ENCODE measurements at places on chromosomes 6 and 20. TPM values are rescaled to one million over a fixed set of nuclear protein-coding genes. Genes with fewer than 3 reads are reported as not detected.

Gene XKR7
- total RNA-seq = not detected

Gene BMP6
- 1.3 TPM for total RNA-seq

Gene DYNLT2
- total RNA-seq = 2.0 TPM

Gene SLC35D3
- not detected for total RNA-seq

Gene WFDC13
- not detected for total RNA-seq

Gene ZBTB46
- 1.1 TPM for total RNA-seq

Gene SYCP2
- 0.74 TPM for total RNA-seq

Gene MSH5
- 23.0 TPM for total RNA-seq

Gene KCNQ2
- total RNA-seq = not detected

Gene BPI
- 1.4 TPM for total RNA-seq

Gene UBE2C
- total RNA-seq = 53.3 TPM

Gene FAM217A
- total RNA-seq = not detected

Gene SDCBP2
- 2.3 TPM for total RNA-seq

Gene EBF4
- 0.09 TPM for total RNA-seq

Gene TMEM170B
- 1.4 TPM for total RNA-seq

Gene CPXM1
- 3.8 TPM for total RNA-seq

Gene VAPB
- total RNA-seq = 17.2 TPM

Gene YTHDF1
- total RNA-seq = 24.8 TPM

Gene LTA
- total RNA-seq = not detected
